ENCODE measurements at places on chromosomes 3 and 15.

- no peak for DNase-seq
These were observed 143.5 kb upstream of the TGFBR2 start for GRCh38 chr3:30462721-30463470.

DNA sequence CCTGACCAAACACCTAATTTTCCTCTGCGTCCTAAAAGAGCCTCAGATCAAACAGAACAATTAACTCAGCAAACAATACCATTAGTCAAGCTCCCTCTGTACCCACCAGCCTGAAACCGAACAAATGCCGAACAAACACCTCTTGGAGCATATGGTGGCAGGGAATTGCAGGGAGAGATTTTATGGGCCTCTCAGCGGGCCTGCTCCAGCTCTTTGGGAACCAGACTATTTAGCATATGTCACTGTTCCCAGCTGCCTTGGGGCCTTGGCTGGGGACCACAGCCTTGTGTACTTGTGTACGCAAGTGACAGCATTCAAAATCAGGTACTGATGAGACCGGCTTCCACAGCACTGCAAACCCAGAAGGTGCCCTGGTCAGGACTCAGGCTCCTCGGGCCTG lies 388.8 kb upstream of the PPP2R3A start:
- peak; percentile 47 for DNase-seq

DNA sequence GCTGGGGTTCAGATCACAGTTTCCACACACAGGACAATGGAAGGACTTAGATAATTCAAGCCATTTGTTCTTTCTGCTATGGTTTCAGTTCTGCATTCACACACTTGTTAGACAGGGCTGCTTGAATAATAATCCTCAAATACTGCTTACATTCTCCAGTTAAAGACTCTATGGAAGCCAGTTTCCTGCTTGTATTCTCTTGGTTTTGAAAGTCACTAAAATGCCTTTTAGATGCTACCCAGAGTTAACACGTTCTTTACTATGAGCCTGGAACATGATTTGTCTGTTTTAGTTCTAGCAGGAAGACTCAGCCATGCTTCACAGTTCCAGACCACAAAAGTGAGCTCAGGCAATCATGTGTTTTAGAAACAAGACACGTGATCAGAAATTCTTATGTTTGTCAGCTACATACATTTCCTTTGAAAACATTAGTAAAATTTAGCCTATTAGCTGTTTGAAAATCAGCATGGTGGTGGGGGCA lies 152.4 kb downstream of the LEKR1 start:
- no peak for DNase-seq

- DNase-seq: no peak
These were observed 38.1 kb upstream of the ZBTB38 start for GRCh38 chr3:141330235-141330634.

DNA sequence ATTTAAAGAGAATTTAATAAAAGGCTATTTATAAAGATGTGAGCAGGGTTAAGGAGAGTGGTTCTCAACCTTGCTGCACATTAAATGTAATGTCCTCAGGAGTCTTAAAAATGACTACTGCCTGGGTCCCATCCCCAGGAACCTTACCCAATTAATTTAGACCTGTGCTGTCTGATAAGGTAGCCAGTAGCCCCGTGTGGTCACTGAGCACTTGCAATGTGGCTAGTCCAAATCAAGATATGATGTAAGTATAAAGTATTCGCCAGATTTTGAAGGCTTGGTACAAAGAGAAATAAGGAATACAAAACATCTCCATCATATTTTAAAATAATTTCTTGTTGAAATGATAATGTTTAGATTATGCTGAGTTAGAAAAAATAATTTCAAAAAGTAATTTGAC lies 343.3 kb upstream of the PPP2R3A start:
- no peak for DNase-seq

GRCh38 chr3:4409415-4409814 lies 57.7 kb downstream of the SUMF1 start:
- DNase-seq: no peak

DNA sequence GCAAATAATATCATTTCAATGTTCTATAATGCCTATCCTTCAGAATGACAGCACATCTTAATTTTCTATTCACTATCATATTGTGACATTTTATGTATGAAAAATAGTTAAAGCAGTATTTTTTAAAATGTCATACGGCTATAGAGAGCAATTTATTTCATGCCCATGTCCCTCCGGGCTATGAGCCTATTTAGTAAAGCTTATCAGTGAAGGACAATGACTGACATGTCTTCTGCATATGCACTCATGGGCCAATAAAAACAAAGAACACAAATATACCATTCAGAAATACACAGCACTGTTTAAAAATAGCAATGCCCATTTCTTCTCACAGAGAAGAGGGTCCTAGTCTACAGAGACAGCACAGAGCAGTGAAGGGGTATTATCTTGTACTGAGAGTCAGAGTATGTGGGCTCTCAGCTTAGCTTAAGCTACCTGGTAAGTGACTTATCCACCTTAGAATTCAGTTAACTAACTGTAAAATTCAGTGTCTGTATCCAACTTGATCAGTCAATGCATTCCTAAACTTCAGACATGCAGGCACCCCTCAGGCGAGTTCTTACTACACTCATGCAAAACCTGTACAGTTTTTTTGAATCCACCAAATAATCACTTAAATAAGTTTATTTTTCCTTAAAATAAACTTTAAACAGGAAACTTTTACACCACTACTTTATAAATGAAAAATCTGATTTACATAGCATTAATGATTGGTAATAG lies 9.0 kb downstream of the GOLIM4 start:
- no peak for DNase-seq

- no peak for DNase-seq
These were observed 274.5 kb upstream of the C2CD4B start for GRCh38 chr15:62439543-62440016.

DNA sequence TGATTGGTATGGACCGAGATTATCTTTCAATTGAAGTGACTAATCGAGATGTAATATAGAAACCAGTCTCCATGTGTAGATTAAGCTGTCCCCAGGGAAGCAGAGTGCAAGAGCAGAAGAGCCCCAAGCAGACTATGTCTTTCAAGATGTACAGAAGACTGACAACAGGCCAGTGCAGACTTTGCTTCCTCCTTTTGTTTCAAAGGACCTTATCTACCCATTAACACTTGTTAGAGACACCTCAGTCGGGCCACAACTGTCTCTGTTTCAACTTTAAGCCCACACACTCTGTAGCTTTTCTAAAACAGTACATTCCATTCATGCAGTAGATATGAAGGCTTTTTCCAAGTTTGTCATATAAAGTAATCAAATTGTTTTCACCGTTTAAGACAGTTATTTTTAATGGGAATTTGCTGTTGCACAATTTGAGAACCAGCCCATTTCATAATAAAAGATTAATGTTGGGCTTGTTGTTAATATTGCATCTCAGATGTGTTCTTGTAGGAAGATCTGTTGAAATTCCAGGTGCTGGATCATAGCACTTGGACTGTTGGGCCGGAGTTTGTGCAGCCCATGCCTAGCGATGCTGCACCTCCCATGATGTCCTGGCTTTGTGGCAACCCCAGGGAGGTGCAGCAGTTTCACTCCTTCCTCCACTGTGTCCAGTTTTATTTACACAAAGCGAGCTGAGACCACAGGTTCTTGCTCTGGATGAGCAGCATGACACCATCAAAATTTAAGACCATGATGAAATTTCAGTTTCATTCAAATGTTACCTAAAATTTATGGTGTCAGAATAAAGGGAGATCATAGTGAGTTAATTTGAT lies 12.4 kb downstream of the GORASP1 start:
- DNase-seq: no peak

Measured in NCI-H524 treated with DMSO at 0.1 percent for 48 hours (cell line).